Substantia nigra (tissue), 51 donors: ENCODE measurements at places on chromosomes 3 and 15.

- DNase-seq = no peak
Measured at GRCh38 chr3:105158286-105158685, 208.4 kb upstream of the ALCAM start.

DNA sequence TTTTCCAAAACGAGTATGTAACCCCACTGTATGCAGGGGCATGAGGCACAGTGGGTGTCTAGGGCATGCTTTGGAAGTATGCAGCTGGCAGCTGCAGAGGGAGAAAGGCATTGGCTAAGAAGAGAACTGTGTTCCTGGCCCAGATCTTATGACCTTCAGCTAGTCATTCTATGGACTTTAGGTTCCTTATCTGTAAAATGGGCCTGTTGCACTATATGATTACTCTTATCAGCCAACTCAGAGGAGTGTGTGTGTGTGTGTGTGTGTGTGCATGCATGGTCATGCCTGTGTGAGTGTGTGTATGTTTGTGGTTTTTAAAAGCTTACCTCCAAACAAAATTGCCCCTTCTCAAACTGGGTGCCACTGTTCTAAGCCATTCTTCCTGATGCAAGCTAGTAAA lies 27.4 kb upstream of the CHST2 start:
- no peak for DNase-seq

- DNase-seq = no peak
Measured at GRCh38 chr3:104820959-104821358, 545.8 kb upstream of the ALCAM start.

- DNase-seq = no peak
Measured at GRCh38 chr3:51657234-51657633, 13.8 kb upstream of the TEX264 start.

GRCh38 chr3:153927107-153927506 lies 194.1 kb upstream of the ARHGEF26 start:
- DNase-seq = no peak

- DNase-seq = no peak
Measured at GRCh38 chr3:106485217-106485616, 616.4 kb upstream of the CBLB start.

- DNase-seq = no peak
Measured at GRCh38 chr3:89622063-89622700, 514.8 kb downstream of the EPHA3 start.

GRCh38 chr3:88203642-88204055 lies 53.9 kb downstream of the C3orf38 start:
- peak; percentile 7 for DNase-seq

DNA sequence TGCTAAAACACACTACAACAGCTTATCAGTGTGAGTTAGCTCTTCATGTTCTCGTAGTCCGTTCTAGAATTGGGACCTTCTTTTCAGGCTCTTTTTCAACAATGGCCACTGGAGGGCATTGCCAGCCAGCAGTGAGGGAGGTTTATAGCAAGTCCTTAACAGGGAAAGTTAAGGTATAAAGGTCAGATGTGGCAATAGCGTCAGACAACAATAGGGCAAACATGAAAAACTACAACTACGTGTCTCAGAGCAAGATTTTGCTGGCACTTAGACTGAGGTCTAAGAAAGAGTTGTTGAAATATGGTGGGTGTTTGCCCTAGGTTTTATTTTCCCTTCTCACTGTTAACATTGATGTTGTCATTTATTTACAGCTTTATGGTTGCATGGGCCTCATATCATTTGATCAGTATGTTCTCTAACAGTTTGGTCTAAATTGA lies 161.4 kb downstream of the GMNC start:
- peak; percentile 4 for DNase-seq

DNA sequence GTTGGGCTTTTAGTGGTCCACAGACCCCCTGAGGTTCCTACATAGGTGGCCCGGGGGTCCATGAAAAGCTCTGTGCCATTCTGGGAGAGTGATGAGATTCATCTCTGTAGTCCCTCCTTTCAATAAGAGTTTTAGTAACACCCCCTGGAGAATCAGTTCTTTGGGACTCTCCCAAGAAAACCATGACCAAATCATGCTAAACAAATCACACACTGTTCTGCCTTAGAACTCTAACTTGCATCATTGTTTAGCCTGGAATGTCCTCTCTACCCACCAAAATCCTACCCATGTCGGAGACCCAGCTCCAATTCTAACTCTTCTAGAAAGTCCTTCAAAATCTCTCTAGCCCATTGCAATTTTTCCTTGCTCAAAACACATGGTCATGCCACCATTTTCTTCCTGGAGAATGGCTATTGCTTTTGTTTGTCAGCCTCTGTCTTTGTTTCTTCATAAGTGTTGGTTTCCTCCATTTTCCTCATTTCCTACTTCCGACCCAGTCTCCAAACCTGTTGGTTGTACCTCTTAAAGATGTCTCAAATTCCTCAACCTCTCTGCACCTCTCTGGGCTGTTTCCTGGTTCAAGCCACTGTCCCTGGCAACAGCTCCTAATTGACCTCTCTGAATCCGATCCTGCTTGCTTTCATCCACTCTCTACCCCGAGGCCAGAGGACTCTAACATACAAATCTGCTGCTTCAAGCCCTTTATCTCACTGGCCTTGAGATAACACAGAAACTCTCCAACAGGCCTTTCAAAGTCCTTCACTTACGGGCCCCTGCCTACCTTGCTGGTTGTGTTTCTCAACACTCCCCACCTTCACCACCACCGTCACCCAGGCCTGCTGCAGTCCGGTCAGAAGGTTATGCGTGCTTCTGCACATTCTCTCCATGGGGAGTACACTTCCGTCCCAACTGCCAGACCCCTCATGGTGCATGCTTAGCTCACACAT lies 23.7 kb downstream of the CYP19A1 start:
- DNase-seq = no peak

- DNase-seq = peak; percentile 15
Measured at GRCh38 chr15:97234851-97235610, 725.5 kb upstream of the ARRDC4 start.

DNA sequence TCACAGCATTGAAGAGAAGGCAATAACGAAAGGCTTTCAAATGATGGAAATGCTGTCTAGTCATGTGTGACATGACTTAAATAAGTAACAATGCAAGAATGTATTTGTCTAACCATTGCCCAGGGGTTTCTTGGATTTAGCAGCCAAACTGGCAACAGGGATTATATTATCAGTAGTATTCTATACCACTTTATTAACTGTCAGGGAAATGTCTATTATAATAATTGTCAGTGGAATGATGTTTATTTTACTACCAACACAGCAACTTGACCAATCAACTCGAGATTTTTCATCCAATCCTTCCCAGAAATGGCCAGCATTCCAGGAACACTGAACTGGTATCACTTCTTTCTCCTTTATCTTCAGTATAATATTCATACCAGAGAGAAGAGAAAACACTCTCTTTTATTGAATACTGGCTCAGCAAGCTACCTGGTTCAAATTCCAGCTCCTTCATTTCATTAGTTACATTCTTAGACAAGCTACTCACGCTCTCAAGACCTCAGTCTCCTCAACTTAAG lies 66.2 kb downstream of the FOXP1 start:
- no peak for DNase-seq

DNA sequence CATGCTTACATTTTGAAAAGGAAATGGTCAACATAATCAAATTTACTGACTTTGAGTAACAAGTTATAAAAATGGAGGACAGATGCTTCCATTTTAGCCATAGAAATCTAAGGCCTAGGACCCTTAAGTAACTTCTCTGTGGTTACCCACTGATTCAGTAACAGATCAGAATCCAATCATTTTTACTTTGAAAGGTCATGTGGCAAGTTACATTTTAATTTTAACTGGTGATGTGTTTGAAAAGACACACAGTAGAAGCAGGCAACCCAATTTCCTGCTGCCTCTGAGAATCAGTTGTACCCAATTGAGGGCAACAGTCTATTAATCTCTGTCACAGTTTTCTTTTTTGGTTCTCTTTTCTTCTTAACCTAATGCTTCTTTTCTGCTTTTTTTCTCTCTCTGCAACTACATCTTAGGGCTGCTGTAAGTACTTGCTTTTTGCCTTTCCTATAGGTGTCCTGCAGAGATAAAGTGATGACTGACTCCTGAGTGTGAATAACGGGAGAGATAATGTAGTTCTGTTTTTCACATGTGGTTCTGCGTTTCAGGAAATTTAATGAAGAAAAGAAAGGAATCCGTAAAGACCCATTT lies 3.3 kb downstream of the ZWILCH start:
- DNase-seq = no peak

GRCh38 chr15:47997195-47998080 lies 123.4 kb upstream of the SLC24A5 start:
- DNase-seq = no peak

DNA sequence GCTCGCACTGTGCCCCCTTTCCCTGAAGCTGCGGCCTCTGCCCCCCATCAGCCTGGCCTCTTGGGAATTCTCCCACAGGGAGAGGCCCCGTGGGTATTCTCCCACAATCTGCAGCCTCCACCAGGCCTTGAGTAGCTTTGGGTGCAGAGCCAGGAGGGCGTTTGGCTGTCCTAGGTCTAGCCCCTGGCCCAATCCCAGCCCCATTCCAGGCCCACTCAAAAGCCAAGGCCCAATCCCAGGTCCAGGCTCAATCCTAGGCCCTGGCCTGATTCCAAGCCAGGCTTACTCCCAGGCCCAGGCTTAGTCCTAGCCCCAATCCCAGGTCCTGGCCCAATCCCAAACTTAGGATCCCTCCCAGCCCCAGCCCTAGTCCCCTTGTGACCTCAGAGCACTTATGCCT lies 59.8 kb downstream of the CHCHD4 start:
- no peak for DNase-seq
